ENCODE measurements at places on chromosomes 4 and X. TPM values are rescaled to one million over a fixed set of nuclear protein-coding genes. Genes with fewer than 3 reads are reported as not detected.

GRCh38 chrX:2445662-2446623, 54.8 kb downstream of the DHRSX start:
- no peak for DNase-seq

DNA sequence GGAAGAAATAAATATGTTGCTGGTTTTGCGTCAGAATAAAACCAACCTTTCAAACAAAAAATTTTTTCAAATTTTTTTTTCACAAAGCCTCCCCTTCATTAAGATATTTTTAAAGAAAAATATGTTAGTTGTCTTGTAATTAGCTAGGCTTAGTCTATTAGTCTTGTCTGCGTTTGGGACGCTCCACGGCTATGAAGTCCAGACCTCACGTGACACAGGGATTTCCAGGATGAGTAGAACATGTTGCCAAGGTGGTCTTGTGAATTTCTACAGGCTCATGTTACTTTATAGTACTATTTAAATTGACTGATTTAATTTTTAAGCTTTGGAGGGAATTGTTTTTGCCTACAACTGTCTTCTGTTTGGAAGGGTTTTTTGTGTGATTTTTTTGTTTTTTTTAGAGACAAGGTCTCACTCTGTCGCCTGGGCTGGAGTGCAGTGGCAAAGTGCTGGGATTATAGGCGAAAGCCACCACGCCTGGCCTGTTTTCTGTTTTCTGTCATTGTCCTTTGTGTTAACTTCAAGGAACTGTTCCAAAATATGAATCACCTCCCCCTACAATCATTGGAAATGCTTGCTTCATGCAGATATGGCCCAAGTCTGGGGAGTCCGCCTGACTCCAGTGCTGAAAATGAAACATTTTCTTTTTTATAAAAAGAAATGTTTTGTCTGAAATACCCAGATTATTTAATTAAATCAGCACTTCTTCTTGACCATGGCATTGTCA, 26.2 kb downstream of the TMEM144 start:
- DNase-seq: no peak

DNA sequence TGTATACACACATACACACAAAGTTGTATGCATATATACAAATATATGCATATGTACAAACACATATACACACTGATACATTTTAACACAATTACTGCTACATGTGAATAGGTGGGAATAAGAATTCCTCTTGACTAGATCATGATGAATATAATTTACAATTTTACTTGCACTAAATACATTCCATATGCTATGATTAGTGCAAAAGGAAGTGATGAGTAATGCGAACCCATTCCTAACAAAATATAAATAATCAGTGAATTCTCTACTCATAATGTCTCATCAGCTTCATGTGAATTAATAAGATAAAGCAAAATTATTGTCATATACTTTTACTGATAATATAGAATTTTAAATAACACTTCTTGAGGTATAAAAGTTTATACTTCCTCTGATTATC, 1077.3 kb upstream of the PCDH10 start:
- DNase-seq: no peak

GRCh38 chr4:16438986-16439385, 212.7 kb upstream of the TAPT1 start:
- no peak for DNase-seq

DNA sequence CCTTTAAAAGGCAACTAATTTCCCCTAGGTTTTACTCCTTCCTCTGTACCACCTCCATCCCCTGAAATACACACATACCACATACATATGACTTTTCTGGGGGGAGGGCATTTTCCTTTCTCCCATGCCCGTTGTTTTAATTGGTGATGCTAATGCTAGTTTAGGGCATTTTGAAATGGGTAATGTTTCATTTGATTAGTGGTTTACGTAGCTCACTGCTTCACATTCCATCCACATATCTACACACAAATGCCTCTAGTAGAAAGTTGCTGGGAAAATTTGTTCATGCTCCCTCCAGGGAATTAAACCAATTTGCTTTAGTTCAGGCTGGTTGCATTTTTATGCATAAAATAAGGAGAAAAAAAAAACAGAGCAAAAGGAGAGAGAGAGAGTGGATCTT, 231.2 kb downstream of the FRAS1 start:
- no peak for DNase-seq

DNA sequence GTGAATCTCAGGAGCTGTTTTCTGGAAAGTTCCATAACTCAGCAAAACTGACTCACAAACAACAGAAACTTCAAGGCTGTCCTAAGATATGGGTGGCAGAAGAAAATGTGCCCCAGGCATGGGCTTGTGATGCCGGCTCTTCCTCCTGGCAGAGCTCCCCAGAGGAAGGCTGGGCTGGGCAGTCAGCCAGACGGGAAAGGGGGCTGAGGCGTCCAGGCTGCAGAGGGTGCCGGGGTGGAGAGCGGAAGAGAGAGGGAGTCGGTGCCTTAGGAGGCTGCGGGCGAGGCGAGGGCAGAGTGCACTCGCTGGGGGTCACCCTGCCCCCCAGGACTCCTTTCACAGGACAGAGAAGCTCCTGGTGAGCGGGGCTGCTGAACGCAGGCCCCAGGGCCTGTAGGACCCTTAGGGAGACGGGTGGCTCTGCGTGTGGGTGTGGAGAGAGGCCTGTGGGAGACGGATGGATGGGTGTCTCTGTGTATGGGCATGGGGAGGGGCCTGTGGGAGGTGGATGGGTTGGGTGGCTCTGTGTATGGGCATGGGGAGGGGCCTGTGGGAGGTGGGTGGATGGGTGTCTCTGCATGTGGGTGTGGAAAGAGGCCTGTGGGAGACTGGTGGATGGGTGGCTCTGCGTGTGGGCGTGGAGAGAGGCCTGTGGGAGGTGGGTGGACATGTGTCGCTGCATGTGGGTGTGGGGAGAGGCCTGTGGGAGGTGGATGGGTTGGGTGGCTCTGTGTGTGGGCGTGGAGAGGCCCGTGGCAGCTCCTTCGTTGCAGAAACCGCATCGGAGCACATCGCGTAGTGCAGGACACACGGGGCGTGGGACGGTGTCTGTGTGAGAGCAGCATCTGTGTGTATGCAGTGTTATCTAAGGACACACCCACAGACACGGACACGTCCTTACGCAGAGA, 15.9 kb downstream of the PCGF3 start:
- DNase-seq: peak; percentile 53

- no peak for DNase-seq
Measured at GRCh38 chrX:112997991-112998390, 157.4 kb upstream of the AMOT start.

Gene HTN3
- not detected for total RNA-seq

Gene VCX3B
- not detected for total RNA-seq

Data from left colon (tissue), 2 donors.